Stimulated activated CD4-positive, alpha-beta T cell treated with anti-CD3 and anti-CD28 coated beads, TNF-alpha, amount 100 ng/mL, for 1 hour (primary cell): ENCODE measurements at places on chromosomes 3 and 15.

DNA sequence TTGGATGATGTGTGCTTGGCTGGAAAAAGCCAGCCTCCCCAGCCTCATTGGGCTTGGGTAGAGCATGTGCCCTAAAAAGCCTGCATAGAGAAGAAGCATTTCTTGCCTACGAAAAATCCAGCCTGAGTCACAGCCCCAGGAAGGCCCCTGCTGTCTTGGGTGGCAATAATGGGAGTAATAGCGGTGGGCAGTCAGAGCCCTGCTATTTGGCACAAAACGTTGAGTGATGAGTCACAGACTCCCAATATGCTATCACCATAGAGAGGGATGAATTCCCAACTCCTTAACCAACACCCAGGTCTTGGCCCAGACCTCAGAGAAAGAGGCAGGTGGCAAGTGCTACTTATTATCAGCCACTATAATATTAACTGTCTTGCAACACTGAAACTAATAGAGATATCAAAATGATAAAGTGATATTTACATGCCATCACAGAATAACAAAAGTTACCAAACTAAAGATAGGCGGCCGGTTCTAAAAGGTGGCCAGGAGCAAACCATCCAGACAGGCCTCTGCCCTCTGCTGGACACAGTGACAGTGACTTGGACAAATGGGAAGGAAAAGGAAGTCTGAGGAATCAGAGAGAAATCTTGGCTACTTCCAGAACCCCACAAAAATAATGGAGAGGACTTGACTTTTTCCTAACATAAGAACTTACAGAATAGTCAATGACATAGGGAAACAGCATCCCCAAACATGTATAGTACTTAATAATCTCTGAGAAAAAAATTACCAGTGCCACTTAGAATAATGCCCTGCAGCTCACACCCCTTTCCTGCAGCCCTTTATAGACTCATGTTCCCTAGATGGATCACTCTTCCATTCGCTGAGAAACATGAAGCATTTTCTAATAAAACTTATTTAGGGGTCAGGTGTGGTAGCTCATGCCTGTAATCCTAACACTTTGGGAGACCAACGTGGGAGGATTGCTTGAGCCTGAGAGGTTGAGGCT lies 51.9 kb upstream of the MUC13 start:
- no peak for DNase-seq

DNA sequence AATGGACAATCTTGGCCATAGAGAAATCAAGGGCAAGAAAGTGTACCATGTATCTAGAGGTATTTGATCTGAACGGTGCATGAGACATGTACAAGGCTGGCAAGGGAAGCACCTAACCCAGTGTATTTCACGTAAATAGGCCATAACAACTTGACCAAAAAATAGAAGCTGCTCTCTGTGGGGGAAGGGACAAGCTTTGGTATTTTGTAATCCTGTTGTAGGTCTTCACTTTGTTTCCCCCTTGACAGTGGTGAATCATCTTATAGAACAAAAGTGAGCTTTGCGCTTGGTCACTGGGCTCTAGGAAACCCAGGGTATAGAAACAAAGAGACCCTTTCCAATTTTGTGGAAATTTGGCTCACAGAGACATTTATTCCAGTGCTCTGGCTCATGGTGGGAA lies 21.0 kb downstream of the LARS2 start:
- no peak for DNase-seq

- DNase-seq: no peak
Measured at GRCh38 chr3:193941486-193941885, 194.5 kb upstream of the HES1 start.

- DNase-seq: no peak
Measured at GRCh38 chr15:52252781-52253180, 42.8 kb downstream of the MYO5C start.
